NCI-H2029 (cell line): ENCODE measurements at places on chromosomes 6 and 20.

- DNase-seq = no peak
Measured at GRCh38 chr20:35297155-35297554, 4.9 kb upstream of the FAM83C start.

DNA sequence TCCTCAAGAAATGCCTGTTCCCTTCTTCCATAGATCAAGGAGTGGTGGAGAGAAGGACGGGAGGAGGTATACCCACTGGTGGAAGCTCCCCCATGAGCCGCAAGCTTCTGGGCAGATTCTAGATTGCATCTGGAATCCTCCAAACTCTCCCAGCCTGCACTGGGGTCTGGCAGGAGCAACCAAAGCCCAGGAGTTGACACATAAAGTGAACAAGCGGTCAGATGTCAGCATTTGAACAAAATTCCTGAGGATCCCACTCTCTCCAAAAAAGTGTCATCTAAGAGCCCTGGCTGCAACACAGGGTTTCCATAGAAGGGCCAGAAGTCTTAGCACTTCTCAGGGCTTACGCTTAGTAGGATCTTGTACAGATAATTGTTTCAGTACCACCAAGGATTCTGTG is 88.2 kb downstream of the KCNB1 start:
- DNase-seq = no peak

GRCh38 chr6:4350567-4351519 is 215.5 kb upstream of the ECI2 start:
- DNase-seq = no peak

DNA sequence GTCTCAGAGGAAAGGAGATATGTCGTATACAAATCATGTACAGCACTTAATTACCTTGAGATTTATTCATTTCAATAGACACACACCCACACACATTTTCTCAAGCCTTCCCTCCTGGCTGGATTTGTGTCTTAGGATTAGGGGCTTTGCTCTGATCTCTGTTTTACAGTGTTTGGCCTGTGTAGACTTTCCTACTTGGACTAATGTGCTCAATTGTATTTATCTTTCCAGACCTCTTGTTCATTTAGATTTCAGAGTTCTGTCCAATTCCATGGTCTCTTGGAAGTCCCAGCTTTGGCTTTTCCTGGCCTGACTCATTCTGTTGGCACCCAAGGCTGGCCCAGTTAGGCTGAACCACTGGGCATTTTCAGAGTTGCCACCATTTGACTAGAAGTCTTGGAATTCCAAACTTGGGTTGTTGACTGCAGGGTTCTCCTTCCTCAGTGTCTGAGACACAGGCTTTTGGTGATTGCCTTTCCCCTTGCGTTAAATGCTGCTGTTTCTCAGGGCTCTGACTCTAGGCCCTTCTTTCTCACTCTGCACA is 8.9 kb upstream of the RFPL4B start:
- no peak for DNase-seq

DNA sequence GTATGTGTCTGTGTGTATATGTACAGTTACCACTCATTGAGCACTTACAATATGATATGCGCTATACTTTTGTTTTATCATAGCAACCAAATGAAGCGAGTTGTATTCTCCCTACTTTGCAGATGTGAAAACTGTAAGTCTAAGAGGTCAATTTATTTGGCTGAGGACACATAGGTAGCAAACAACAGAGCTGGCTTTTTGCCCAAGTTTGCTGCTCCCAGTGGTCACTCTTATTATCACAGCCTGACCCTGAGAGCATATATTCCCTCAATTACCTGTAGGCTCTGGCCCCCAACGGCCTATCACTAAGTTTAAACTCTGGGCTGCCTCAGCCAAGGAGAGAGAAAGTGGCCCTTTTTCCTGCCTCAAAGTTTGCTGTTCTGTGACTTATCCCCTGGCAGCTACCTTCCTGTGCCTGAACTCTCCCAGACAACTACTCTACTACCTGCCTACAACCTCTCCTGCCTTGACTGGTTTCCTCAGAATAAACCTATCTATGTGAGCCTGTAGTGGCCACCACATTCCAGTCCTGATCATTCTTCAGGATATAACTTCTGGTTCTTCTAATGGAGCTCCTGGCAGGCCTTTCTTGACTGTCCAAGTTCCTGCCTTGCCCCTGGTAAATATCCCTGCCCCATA is 221.8 kb downstream of the FRK start:
- DNase-seq = peak; percentile 53

DNA sequence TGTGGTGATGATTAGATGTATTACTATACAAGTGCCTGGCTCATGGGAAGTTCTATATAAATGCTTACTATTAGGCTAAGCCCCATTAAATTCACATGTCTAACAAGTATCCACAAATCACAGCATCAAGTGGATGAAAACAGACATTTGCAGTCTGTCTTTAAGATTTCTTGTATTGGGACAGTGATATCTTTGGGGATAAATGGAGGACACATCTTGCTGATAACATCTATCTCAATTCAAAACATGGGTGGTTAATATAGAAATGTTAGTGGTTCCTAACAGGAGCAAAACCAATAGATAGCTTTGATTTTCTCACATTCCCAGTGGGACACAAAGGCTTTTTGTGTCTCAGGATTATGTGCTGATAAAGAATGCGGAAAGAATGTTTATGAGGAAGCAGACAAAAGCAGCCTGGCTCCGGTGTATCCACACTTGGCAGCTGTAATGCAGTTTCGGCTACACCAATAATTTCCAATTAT is 29.3 kb downstream of the PTPRK start:
- no peak for DNase-seq

DNA sequence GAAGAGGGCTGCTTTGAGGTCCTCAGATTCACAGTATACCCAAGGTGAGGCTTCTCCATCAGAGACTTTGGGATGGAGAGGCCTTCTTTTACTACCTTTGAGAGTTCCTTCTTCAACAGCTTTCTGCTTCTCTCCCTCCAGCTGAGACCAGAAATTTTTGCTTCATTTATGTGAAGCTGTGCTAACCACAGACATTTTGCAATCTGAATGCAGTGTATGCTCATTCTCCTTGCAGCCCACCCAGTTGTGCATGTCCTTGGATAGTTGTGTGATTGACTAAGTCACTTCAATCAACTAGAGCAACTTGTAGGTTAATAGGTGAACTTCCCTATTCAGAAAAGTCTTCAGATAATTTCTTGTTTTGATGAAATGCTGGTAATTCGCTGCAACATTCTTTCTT is 20.1 kb downstream of the DCBLD1 start:
- DNase-seq = no peak

- no peak for DNase-seq
Measured at GRCh38 chr6:55543633-55544309, 35.2 kb downstream of the HMGCLL1 start.

GRCh38 chr6:42704937-42705374 is 17.4 kb downstream of the PRPH2 start:
- no peak for DNase-seq

GRCh38 chr6:90186026-90186425 is 110.6 kb downstream of the BACH2 start:
- no peak for DNase-seq

DNA sequence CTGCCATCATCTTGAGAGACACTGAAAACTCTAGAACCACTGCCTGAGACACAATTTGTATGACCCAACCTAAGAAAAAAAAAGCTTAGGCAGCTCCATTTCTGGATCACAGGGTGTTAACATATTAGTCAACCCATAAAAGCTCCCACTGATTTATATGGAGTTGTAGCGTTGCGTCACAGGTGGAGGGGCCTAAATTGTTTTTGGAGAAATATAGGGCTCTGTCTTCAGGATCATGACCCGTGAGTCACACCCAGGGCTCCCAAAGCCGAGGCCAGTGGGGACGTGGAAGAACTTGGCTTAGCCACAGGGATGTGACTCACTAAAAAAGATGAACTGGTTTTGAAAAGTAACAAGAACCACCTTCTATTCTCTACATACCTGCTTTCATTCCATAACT is 116.5 kb upstream of the BMP2 start:
- DNase-seq = no peak

GRCh38 chr20:10478930-10479329 is 43.8 kb downstream of the SLX4IP start:
- DNase-seq = no peak

- DNase-seq = peak; percentile 14
Measured at GRCh38 chr6:31094389-31094881, 17.9 kb downstream of the C6orf15 start.

GRCh38 chr6:116500969-116501433 is 10.4 kb upstream of the CALHM5 start:
- DNase-seq = no peak

DNA sequence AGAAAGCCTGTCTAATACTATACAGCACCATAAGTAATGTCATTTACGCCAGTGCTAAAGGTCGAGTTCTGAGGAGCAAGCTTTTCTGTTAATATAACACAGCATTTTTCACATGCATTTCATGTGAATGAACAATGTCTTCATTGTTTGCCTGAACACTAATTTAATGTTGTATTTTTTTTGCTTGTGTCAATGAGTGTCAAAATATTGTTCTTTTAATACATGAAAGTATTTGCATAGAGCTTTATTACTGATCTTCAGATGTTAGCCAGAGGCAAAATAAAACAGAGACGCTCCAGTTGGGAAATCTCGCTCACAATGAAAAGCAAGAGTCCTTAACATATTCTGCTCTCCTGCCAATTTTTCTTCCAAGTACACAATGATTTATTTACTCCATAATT is 151.8 kb downstream of the FOXC1 start:
- peak; percentile 75 for DNase-seq

DNA sequence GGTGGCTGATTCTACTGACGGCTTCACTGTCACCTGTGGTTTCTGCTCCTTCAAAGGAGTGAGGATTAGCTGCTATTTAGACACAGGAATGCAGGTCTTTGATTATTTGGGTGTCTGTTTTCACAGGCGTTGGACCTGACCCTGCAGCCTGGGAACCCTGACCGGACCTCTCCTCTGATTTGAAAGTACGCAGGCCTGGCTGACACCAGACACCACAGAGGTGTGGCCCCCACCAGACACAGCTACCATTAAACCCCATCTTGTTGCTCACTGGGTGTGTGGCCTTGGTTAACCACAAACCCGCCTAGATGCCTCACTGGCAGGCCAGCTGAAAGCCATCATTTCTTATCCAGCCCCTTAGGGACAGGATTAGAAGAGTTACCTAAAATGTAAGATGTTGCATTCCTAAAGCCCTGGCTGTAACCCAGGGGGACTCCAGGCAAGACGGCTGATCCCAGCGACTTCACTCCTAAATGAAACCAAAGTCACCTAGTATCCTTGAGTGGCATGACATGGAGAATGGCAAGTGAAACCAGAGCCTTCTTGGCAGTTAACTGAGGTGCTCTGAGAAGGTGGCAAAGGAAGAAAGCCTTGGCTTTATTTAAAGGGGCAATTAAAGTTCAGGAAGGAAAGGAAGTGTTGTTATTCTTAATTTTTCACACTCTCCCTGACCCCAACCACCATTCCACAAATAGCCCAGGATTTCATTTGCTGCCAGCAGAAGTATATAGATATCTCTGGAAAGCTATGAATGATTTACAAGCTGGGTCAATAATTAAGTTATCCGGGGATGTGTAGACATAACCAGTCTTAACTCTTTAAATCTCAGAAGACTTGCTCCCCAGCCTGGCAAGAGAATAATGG is 169.9 kb downstream of the QRSL1 start:
- DNase-seq = no peak

DNA sequence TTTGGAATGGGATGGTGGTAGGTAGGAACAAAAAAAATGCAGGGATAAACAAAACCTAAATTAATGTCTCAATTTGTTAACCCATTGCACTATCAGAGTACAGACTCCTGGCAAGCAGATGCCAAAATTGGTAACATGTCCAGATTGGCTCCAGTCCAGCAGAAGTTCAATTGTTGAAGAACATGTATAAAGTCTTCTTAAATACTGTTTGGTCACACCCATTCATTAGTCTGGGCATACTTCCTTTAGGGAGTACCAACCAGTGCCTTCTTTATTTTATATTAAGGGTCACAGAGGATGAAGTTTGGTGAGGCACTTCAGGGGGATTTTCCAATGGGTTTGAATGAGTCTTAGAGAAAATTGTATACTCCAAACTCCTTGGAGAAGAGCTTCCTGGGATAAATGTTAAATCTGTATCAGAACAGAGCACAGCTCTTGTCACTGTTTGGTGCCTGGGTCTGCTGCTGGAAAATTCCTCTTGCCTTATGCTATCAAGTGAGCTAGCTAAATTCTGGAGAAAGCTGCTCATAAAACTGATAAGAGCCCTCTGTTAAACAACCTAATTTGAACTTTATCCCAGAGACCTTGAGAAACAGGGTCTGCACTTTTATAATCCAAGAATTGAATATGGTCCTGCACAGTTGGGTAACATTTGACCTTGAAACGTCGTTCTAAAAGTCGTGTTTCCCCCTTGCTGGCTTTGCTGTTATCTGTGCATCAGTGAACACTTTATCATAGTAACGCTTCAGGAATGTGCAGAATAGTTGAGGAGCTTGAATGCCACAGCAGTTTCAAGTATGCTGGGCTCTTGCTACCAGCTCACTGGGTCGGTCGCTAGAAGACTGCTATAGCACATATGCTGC is 334.1 kb upstream of the CITED2 start:
- DNase-seq = no peak

DNA sequence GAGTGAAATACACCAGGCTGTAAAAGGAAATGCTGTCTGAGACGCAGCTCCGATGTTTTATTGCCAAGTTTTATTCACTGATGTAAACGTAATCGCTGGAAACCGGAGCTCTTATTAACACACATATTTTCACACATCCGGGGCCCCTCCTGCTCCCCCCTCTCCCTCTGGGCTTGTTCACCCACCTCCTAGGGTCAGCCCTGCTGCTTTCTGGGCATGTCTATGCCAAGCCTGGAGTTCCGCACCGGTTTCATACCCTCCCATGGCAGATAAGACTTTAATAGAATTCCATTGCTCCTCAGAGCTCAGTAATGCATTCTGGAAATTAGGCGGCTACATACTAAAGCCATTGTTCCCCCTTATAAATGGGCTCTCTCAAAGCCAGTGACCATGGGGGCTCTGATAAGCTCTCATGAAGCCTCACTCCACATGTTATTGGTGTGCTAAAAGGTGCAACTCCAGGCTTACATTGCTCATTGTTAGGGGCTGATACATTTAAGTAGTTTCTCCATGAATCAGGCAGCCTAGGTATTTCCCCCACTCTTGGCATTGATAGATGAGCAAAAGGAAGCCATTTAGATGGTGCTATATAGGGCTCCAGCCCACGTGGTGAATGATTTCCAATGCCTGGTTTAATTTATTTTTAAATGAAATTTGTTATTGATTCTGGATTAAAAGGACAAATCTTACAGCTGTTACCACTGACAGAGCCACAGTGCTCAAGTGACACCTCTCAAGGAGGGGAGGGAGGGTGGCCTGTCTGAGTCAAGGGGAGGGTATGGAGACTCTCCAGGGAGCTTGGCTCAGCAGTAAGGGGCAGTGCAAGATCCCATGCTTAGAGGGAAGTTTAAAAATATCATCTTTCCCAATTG is 4.5 kb upstream of the VSTM2L start:
- no peak for DNase-seq

GRCh38 chr6:27861861-27862260 is 50.3 kb downstream of the OR2B2 start:
- no peak for DNase-seq

GRCh38 chr20:62411479-62412193 is 4.6 kb upstream of the CABLES2 start:
- no peak for DNase-seq

- no peak for DNase-seq
Measured at GRCh38 chr6:149437212-149437611, 37.1 kb downstream of the SUMO4 start.

GRCh38 chr6:113596387-113597230 is 260.5 kb upstream of the MARCKS start:
- peak; percentile 92 for DNase-seq
